ENCODE measurements at places on chromosomes 5 and 9.

- no peak for DNase-seq
Measured at GRCh38 chr5:35478856-35479682, 138.6 kb upstream of the SPEF2 start.

DNA sequence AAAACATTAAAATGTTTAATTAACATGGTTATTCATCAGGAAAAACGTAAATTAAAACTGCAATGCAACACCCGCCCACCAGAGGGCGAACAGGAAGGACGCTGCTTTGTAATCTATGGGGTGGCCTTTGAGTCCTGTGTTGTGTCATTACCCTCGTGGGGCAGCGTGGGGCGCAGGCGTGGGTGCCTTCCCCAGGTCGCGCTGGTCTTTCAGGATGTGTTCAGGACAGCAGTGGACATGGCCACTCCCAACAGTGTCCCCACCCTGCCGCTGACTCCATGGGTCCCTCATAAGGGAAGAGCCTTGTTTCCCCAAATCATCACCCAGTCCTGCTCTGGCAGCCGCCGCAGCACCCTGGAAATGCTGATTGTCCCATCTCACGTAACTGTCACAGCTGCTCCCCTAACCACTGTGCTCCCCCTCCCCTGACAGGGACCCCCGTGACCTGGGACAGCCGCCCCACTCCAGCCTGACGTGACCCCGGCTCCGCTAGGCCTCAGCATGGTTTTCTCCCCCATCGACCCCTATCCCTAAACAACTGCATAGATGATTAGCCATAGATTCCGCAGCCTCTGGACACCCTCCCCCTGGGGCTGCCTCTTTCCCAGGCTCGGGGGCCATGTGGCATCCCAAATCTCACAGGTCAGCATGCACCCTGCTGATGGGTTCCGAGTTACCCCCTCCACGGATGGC lies 36.4 kb downstream of the GLT6D1 start:
- no peak for DNase-seq

- no peak for DNase-seq
Measured at GRCh38 chr9:125536167-125536772, 170.7 kb downstream of the MAPKAP1 start.

- no peak for DNase-seq
Measured at GRCh38 chr9:109707355-109707754, 72.6 kb upstream of the PALM2AKAP2 start.

DNA sequence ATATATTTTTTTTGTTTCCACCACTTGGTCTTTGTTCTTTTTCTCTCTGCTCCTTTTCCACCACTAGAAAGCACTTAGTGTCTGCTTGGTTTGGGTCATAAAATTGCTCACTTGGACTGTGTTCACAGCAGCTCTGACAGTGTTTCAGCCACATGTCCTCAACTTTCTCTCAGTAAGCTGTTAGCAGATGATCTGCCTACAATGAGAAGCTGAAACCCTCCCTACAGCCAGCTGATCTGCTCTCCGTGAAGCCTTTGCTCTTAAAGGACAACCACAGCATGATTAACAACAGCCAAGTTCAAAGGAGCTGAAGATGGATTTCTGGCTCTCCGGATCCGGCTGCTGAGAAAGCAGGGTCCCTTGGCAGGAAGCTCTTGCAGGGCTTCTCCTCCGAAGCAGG lies 31.6 kb downstream of the PRLR start:
- no peak for DNase-seq

- DNase-seq, result no peak
Measured at GRCh38 chr5:174798551-174798951, 74.2 kb downstream of the MSX2 start.

DNA sequence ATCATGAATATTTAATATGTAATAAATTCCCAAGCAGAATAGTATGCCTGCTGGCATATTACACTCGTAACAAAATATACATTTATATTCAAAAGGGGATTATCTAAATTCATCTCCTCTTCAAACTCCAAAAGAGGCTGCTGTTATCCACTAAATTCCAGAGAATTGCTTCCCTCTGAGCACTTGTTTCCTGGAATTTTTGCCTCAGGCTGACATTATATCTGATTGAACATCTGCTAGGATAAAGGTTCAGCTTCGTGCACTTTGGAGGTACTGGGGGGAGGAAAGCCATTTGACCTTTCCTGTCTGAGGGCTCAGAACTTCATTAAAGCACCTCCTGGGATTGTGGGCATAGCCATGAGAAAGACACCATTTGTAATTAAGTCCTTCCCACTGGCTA lies 4.3 kb upstream of the HAPLN1 start:
- DNase-seq, result no peak
